ENCODE measurements at places on chromosomes 1 and 21.

DNA sequence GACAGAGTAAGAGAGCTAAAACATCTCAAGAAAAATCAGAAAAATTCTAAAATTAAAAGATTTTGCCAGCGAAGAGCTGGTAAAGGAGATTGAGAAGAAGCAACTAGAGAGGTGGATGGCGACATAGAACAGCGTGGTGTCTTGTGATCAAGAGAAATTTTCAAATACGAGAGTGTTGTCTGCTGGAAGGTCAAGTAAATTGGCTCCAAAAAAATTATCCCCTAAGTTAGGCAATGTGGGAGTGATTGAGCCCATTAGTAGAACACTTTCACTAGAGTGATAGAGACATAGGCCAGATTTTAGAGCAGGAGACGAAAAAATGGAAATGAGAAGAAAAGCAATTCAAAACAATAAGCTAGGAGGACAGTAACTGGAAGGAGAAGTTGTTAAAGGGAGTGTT is 94.3 kb upstream of the MPC2 start:
- DNase-seq, result no peak

DNA sequence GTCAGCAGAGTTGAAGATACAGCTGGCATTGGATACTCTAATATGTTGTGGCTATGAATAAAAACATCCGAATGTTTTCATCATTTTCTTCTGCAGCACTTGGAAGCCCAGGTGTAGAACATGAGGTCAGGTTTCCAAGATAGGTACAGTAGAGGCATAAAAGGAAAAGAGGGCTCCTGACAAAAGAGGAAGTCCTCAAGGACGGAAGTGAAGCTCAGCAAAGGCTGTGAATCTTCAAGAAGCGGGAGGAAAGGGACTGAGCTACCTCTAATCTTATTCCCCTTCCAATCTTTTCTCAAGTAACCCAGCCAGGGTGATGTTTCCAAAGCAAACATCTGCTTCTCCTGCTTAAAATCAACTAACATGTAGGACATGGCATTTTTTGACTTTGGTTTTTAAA is 4.4 kb upstream of the PIK3C2B start:
- DNase-seq, result peak; percentile 45

DNA sequence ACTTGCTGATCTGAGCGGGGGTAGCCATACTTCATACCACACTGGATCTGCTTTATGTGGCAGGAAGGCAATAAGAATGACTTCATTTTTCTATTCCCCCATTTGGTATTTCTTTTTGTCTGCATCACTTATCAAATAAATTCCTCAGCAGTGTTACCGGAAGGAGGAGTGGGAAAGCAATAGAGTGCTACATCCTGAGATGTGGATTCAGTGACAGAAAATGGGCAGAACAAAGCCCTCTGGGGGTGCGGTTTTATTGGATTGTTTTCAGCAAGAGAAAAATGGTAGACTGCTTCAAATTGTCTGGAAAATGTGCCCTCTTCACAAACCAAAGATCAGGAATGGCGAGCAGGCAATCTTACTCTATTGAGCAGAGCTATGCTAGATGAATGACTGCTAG is 751.9 kb upstream of the NEGR1 start:
- no peak for DNase-seq

- DNase-seq, result no peak
Observed at GRCh38 chr1:207892764-207893163, 18.2 kb downstream of the CD34 start.

DNA sequence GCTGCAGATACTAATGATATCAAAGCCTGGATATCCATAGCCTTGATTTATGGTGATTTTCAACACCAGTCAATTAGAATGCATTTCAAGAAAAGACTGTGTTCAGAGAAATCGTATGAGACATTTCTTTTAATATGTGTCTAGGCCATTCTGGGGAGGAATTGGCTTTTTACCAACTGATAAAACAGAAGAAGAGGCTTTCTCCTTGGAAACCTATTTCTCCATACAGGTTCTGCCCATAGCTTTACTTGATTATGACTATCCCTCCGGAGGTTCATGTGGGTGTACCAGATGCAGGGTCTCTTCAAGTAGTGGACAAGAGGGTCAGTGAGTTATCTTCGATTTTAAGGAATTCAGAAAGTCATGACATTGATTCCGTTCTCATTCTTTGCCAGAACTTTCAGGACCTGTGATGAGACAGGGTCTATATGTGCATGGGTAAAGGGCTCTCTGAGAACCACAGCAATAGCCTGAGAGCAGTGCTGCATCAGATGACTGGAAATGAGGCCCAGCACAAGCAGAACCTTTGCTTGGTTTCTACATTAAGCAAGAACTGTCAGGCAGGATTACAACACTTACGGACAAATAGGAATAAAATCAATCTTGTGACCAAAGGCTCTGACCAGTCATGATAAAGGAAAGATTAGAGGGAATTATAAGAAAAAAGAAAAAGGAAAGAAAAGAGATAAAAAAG is 263.7 kb upstream of the SGIP1 start:
- no peak for DNase-seq

DNA sequence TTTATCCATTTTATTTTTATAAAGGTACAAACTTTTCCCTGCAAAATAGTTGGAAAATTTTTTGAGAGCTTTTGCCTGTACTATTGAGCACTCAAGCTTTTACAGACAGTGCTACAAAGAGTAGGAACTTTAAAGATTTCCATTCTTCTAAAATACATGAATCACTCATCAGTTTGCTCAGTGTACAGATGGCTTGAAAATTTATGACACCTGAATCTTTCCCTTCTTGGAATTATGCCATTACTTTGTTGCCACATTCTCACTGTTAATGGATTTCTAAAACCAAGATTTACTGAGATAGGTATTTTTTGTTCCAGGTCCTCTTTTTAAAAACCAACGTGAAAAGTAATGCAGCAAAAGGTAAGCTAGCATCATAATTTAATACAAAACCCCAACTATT is 76.0 kb downstream of the GPATCH2 start:
- DNase-seq, result no peak

DNA sequence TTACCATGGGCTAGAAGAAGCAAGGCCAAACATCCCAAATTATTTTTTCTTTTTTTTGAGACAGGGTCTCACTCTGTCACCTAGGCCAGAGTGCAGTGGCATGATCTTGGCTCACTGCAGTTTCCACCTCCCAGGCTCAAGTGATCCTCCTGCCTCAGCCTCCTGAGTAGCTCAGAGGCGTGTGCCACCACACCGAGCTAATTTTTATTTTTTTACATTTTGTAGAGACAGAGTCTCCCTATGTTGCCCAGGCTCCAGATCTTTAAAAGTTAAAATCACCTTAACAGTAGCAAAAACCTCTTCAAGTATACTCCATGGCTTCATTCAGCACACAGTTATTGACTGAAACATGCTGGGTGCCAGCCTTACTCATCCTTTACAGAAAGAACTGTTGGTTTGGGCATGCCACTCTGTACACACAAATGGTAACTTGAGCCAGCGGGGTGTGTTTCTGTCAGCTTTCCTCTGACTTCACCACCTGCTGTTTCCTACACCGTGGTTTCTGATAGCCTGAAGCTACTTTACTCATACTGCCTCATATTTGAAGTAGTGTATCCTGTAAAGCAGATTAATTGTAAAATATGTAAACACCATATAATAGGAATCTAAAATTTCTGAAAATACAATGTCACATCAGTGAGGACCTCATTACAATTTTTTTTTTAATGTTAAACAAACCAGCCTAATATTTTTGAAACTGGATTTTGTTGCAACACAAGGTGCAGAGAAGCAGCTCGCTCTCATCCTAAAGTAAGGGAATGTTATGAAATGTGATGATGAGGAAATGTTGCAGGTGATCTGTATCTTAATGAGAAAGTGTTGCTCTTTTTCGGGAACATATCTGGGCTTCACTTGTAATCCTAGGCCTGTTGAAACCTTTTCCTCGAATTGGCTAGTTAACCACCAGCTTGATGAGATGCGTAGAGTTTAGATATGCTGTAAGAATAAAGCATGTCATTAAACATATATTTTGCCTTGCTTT is 113.9 kb downstream of the ATP5PO start:
- peak; percentile 35 for DNase-seq
